ENCODE measurements at places on chromosomes 1 and 21. TPM values are rescaled to one million over a fixed set of nuclear protein-coding genes. Genes with fewer than 3 reads are reported as not detected.

SLAMF7 gene
- total RNA-seq: 0.06 TPM

TDRD5 gene
- 0.06 TPM for total RNA-seq

CLCN6 gene
- total RNA-seq: 6.8 TPM

ZSWIM5 gene
- 0.23 TPM for total RNA-seq

BOLA1 gene
- 18.7 TPM for total RNA-seq

DIO1 gene
- total RNA-seq: not detected

RIMKLA gene
- 0.14 TPM for total RNA-seq

SLC39A1 gene
- 145 TPM for total RNA-seq

GREM2 gene
- not detected for total RNA-seq

CFAP107 gene
- not detected for total RNA-seq

S100A7A gene
- total RNA-seq: not detected

ANKRD35 gene
- 0.36 TPM for total RNA-seq

CTSE gene
- not detected for total RNA-seq

OLIG2 gene
- not detected for total RNA-seq

LORICRIN gene
- total RNA-seq: not detected

C1orf116 gene
- total RNA-seq: 22.5 TPM

MINDY1 gene
- total RNA-seq: 13.0 TPM

IL22RA1 gene
- total RNA-seq: not detected

PDPN gene
- 7.6 TPM for total RNA-seq

TFF2 gene
- total RNA-seq: not detected

C4BPA gene
- not detected for total RNA-seq

OR2L5 gene
- not detected for total RNA-seq

KANK4 gene
- total RNA-seq: under 0.01 TPM

SPRR5 gene
- total RNA-seq: not detected

VCAM1 gene
- total RNA-seq: 14.0 TPM

ZNF684 gene
- 3.9 TPM for total RNA-seq

EFNA3 gene
- total RNA-seq: 1.7 TPM

CRABP2 gene
- 77.1 TPM for total RNA-seq

B3GALT5 gene
- total RNA-seq: 7.8 TPM

OR2L13 gene
- not detected for total RNA-seq

TNFRSF1B gene
- total RNA-seq: 1.5 TPM

ZNF436 gene
- 8.0 TPM for total RNA-seq

Measured in epithelial cell of proximal tubule (primary cell).